ENCODE measurements at places on chromosomes 12 and 14. TPM values are rescaled to one million over a fixed set of nuclear protein-coding genes. Genes with fewer than 3 reads are reported as not detected.

Gene GDF3
- total RNA-seq: not detected

Gene TMEM119
- total RNA-seq: 251 TPM

Gene SH2B3
- total RNA-seq: 124 TPM

Gene SIX4
- total RNA-seq: 1.4 TPM
